CD4-positive, alpha-beta T cell treated with Interleukin-6 for 4 hours (primary cell): ENCODE measurements at places on chromosomes 3 and 15.
A peak's percentile ranks its signal among the peaks of the same experiment; 100 is the strongest.

- DNase-seq, result no peak
Observed at GRCh38 chr15:57950381-57950946, 115.0 kb downstream of the ALDH1A2 start.

DNA sequence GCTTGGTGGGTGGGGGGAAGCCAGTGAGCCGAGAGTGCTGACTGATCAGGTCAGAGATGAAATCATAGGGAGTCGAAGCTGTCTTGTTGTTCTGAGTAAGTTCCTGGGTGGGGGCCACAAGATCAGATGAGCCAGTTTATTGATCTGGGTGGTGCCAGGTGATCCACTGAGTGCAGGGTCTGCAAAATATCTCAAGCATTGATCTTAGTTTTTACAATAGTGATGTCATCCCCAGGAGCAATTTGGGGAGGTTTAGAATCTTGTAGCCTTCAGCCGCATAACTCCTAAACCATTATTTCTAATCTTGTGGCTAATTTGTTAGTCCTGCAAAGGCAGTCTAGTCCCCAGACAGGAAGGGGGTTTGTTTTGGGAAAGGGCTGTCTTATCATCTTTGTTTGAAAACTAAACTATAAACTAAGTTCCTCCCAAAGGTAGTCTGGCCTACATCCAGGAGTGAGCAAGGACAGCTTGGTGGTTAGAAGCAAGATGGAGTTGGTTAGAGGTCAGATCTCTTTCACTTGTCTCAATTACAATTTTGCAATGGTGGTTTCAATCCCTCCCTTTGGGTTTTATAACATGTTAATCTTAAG lies 18.7 kb upstream of the MTMR14 start:
- DNase-seq, result no peak

- no peak for DNase-seq
Observed at GRCh38 chr15:90762109-90762508, 45.0 kb downstream of the BLM start.

DNA sequence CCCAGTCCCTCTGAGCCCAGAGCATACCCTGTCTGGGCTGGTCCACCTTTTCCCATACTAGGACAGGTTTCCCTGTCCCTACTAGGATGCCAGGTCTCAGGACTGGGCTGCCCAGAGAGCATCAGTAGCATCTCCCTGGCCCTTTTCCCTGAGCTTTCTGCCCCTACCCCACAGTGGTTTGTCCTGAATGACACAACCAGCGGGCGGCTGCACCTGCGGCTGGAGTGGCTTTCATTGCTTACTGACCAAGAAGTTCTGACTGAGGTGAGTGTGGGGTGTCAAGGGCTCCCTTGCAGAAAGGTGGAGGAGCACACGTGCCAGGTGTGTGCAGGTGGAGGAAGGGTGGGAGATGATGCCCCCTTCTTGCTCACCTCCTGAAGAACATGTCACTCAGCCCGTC lies 33.5 kb downstream of the ESYT3 start:
- no peak for DNase-seq

DNA sequence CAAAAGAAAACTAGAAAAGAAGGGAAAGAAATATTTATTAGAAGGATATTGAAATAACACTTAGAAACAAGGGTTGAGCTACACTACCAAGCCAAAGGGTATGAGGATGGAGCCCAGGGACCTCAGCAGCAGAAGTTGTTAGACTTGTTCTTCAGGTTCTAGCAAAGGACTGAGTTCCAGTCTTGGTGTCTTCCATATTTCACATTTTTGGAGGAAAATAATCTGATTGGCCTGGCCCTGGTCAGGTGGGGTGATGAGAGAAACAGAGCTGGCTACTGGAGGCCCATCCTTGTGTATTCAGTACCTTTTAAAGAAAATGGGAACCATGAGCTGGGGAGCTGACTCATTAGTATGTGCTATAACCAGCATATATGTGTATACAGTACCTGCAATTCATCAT lies 28.2 kb downstream of the PPP4R2 start:
- DNase-seq, result no peak

DNA sequence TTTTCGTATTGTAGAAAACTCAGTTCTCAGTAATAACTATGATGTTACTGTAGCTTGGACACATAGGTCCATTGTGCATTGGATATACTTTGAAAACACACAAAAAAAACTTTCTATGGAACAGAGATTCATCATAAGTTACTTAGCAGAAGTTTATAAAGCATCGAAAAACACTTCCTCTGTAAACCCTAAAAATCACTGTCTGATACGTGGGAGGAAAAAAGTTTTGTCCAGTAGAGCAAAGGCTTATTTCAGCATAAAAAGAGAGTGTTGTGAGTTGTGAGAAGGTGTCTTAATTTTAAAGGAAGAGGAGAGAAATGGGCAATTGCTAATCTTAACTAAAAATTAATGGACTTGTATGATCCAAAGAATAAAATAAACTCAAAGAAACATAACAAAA lies 64.8 kb downstream of the OSTN start:
- no peak for DNase-seq

- DNase-seq, result no peak
Observed at GRCh38 chr3:177687291-177687690, 490.0 kb upstream of the TBL1XR1 start.

DNA sequence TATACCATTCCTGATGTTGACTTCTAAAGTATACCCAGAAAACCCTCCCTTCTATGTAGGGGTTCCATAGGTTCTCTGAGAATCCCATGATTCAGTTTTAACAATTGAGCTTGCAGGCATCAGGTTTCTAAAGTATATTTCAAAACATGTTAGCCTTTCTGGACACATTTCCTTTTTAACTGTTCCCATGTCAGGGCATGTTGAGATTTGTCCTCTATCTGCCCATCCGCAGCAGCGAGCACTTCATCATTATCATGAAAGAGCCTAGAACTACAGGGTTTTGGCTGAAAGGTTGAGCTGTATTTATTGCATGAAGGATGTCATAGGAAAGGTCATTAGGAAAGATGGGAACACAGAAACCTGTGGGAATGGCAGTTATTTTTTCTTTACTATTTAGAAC lies 201.1 kb upstream of the BHLHE40 start:
- no peak for DNase-seq

DNA sequence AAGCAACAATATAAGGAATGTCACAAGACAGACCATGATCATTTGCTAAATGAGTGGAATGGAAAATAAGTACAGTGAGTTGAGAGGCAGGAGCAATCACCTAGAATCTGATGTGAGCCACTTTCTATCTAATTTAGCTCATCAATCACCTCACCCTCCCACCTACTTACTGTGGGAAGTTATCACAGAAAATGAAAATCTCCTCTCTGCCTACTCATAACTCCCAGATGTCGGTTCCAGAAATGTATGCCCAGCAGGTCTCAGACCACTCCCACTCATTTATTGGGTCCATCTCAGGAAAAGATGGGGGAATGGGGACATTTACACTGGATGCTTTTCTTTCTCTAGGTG lies 270.9 kb downstream of the FHIT start:
- DNase-seq, result no peak

DNA sequence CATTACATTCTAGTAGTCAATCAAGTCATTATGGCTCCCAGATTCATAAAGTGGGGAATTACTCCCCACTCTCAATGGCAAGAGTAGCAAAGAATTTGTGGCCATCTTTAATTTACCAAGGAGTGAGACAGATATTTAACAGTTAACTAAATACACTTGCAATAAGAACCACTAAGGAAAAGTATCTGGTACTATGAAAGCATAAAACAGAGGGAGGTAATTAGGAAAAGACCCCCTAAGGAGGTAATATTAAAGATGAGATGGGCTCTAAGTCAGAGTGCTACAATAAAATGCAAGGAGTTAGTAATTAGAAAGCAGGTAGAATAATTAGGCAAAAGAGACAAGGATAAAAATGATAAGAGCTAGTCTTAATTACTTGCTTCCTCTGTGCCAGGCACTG lies 301.9 kb downstream of the CHL1 start:
- no peak for DNase-seq

GRCh38 chr15:75606711-75607699 lies 18.5 kb downstream of the SNUPN start:
- peak; percentile 42 for DNase-seq

GRCh38 chr15:56468401-56468800 lies 3.5 kb upstream of the MNS1 start:
- DNase-seq, result no peak

- DNase-seq, result no peak
Observed at GRCh38 chr3:178072391-178073305, 463.6 kb upstream of the KCNMB2 start.

DNA sequence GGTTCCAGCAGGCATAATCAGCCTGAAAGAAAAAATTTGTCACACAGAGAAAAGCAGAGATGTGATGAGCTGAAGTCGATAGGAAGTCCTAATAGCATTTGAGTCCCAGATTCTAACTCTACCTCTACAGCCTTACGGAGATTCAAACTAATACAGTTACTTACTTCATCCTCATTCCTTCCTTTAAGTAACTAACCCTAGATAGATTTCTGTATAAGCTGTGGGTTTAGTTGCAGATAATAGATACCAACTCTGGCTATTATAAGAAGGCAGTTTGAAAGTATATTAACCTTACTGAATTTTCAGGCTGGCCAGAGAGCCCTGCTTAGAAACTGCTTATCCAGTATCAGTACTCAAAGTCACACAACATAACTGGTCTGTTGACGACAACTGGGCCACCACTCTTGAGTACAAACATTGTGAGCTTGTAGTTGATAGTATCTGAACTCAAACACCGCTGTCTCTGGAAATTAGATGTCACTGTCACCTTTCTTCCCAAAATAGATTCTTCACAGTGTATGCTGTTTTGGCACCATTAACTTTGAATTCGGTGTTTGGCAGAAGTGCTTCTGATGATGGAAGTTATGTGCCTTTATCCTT lies 484.3 kb downstream of the DIPK2A start:
- DNase-seq, result no peak
